ENCODE measurements at places on chromosomes 5 and 9.

- DNase-seq: no peak
These were observed 75.0 kb upstream of the NEK6 start for GRCh38 chr9:124182741-124183140.

- no peak for DNase-seq
These were observed 894 bp downstream of the FST start for GRCh38 chr5:53481159-53481886.

GRCh38 chr5:124252191-124252638 lies 494.2 kb downstream of the ZNF608 start:
- DNase-seq: no peak

DNA sequence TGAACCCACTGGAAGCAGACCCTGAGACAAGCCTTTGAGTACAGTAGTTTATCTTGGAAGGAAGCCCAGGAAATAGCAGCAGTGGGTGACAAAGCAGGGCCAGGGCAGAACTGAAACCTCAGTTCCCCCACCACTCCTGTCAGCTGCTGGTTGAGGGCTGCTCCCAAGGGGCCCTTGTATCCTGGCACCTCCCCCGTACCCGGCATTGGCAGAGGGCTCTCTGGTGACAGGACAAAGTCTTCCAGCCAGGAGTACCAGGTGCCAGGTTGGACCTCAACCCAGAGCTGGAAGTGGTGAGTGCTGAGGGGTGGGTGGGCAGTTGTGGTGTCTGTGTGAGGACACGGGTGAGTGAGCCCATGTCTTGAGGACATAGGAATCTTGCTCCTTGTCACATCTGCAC lies 123.3 kb downstream of the PHF2 start:
- no peak for DNase-seq

DNA sequence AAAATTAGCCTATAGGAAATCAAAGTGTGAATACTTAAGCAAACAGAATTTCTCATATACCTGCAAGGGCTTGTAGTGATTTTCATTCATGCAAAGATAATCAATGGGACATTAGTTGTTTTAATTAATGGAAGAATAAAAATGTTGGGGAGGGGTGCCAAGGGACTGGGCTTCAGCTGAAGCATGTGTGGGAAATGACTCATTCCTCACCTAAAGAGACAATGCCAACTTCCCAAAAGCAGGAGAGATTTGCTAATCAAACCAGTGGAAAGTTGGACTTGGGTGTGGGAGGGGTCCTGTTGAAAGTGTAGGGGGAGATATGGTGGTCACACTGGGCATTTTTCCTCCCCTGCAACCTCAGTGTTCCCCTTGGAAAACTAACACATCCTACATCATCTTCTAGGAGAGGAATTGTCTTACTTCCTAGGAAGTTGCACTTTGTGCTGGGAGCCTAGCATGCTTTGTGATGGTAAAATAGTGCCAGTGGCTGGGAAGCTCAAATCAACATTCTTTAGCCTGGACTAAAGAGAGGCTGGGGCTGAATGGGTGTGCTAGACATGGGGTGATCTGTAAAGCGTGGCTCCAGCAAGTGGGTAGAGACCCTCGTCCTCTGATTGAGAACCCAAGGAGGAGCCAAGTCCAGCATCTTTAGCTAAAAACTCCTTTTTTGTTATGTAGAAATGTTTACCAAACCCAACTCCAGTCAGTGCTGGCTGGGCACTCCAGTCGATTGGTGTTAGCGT lies 6.4 kb upstream of the LHX2 start:
- no peak for DNase-seq

- DNase-seq: no peak
These were observed 344.8 kb downstream of the CSNK1G3 start for GRCh38 chr5:123856766-123857165.

DNA sequence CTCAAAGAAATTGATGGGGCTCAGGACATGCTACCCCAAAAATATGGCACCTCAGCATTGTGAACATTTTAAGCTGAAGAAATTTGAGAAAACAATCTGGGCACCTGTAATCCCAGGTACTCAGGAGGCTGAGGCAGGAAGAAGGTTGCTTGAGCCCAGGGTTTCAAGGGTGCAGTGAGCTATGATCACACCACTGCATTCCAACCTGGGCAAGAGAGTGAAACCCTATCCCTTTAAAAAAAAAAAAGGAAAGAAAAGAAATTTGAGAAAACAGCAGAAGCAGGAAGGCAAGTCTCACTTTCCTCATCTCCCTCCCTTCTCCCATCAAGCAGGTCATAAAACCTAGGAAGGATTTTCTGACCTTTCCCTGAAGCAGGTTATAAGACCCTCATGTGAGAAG lies 23.6 kb downstream of the TPD52L3 start:
- DNase-seq: no peak

DNA sequence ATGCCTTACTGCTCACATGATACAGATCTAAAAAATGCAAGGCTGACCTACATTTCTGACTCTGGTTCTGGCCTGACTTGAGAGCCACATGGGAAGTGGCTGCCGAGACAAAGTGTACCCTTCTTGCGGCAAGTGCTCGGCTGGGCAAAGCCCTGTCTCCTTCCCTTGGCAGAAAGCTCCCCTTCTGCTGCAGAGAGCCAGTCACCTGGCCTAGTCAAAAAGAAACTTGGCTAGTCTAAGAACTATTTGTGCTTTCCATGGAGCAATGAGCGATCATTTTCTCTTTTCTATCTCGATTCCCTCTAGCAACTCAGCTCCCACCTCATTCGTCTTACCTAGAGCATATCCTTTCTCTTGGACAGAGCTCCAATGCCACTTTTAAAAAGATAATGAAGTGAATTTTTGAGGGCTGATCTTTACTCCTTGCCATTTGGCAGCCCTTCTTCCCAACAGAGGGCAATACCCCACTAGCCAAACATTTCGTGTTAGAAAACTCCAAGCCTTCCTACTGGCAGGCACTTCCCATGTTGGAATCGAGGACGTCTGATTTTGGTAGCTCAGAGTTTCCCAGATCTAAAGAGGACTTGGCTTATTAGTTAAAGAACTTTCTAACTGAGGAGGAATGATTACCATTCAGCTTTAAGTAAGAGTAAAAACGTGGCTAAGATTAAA lies 108.1 kb upstream of the PRRC1 start:
- no peak for DNase-seq

DNA sequence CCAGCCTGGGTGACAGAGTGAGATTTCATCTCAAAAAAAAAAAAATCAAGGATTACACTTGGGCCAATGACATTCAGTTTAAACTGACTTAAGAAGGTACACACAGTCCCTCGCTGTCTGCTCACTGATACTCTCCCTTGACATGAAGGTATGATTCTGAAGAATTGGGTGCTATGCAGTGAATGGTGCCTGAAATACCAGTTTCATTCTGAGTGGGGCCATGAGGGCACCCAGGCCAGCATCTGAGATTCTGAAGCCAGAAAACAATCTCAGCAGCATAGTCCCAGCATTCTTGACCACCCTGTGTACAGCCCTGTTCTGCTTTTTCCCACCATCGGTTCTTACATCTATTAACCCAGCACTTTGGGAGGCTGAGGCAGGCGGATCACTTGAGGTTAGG lies 7.8 kb upstream of the ZNF354B start:
- DNase-seq: no peak

DNA sequence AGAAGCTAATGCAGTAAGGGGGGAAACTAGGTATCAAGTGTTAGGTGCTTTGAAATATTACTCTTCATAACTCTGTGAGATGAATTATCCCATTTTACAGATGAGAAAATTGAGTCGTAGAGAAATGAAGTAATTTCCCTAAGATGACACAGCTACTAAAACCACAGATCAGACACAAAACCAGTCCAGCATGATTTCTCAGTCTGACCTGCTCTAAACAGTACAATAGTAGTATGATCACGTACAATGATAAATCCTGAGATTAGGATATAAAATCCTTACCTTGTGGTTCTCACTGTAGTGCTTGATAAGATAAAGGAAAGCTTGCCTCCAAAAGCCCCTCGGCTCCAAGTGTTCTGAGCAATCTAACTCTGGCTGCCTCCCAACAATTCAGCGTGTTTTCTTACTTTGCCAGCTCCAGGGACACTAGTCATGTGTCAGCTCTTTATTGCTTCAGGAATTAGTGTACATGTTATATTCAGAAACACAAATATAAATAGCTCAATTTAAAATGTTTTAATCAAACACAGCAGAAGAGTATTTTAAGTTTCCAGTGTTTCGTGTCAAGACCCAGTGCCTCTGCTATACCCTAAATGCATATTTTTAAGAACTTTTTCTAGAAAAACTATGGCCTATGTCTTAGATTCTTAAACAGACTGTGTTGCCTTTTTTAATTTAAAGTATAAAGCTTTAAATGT lies 243.6 kb downstream of the DENND1A start:
- DNase-seq: no peak

- no peak for DNase-seq
These were observed 44.2 kb downstream of the NIPSNAP3B start for GRCh38 chr9:104808035-104808614.

DNA sequence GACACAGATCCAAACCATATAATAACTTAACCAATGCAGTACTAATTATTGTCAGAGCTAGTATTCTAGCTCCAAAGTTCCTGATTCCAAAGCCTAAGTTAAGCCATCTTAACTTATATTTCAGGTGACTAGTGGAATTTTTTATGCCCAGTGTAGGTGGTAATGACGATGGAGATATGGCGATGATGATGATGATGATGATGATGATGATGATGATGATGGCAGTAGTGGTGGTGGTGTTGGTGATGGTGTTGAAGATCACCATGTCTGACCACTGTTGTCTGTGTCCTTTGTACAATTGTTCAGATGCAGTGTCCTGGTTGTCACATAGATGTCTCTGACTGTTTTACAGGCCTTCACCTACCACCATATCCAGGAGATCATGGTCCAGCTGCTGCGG lies 139.9 kb downstream of the INSYN2B start:
- no peak for DNase-seq

DNA sequence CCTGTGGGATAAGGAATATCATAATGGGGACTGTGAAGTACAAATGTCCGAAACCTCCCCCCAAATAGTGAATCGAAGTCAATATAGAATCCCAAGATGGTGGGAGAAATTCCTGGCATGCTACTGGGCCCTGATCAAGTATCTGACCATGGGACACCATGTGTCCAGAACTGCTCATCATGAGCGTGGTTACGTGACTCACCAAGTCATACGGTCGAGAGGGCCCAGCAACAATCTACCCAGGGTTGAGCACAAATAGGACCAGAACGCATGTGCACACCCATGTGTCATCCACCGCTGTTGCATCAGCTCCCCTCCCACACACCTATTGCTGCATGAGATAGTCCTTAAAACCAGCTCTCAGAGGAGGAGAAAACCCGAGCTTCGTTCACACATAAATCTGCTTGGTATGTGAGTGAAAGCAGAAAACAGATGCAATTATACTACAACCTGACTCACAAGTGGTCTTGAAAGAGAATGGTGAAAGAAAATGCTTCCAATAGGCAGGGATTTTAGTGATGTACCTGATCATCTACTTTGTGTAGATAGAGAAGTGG lies 353.2 kb downstream of the CWC27 start:
- no peak for DNase-seq

- DNase-seq: no peak
These were observed 29.1 kb upstream of the DUSP1 start for GRCh38 chr5:172800088-172800551.

GRCh38 chr5:31382051-31382878 lies 149.6 kb downstream of the DROSHA start:
- no peak for DNase-seq

GRCh38 chr5:58121391-58121790 lies 338.5 kb downstream of the PLK2 start:
- no peak for DNase-seq

DNA sequence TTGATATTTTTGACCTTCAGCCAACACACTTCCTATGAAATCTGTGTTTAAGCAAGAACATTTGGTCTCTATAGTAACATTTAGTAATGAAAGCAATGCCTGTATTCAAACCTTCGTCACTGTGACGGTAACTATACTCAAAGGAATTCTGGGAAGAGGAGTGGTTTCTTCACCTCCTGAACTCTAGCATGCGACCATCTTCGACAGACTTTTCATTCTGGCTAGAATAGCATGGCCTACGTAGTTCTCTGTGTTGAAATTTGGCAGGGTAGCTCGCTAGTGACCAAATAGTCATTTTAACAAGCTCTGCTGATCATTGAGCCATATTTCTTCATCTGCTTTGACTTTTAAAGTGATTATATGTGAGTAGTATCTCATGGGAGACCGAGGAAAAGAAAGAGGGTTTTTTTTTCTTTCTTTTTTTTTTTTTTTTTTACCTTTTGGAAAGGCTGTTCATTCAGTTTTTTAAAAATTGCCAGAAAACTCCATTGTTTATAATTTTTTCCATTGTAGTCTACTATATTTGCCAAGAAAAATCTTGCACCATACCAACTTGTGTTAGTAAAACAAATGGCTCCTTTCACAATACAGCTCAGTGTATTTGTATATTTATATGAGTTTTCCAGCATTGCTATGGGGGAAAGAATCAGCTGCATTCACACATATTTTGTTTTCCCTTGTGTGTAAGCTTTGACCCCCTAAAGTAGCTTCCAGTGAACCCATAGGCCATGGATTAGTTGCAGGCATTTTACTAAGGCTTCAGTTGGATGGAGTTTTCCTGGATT lies 166.8 kb downstream of the NNT start:
- DNase-seq: no peak

- DNase-seq: no peak
These were observed 175.5 kb upstream of the TUT7 start for GRCh38 chr9:86529496-86530275.
